ENCODE measurements at places on chromosomes 11 and 22.

DNA sequence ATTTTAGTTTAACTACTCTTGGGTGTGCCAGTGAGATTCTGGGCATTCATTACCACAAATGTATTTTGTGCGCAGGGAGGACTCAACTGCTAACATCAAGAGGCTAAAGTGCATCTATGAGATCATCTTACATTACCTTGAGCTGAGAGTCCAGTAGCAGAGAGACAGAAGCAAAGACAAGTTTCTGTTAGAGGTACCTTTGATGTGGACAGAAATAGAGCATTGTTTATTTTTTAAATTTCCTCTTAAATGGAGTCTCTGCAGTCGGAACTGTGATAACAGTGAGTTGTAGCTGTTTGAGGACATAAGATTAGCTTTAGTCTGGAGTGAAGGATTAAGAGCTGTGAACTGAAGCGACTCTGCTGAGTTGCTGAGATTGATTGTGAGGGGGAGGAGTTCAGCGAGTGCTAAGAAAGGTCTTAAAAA, 297.0 kb downstream of the CADM1 start:
- DNase-seq = no peak

DNA sequence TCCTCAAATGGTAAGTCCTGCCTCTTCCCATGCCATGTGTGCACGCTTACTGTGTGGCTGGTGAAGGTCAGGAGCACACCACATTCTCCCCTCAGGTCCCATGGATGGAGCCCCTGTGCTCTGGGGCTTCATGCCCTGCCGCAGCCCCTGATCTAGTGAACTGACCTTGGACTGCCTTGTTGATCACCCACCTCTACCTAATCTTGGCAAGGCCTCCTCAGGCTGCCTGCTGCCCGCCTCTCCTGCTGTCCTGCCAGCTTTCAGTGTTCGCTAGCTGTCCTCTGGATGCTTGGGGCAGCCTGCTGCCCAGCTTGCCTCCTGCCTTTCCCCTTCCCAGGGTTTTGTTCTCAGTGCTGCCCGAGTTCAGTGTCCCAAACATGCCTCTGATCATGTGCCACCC, 38.1 kb downstream of the CABIN1 start:
- DNase-seq = no peak

DNA sequence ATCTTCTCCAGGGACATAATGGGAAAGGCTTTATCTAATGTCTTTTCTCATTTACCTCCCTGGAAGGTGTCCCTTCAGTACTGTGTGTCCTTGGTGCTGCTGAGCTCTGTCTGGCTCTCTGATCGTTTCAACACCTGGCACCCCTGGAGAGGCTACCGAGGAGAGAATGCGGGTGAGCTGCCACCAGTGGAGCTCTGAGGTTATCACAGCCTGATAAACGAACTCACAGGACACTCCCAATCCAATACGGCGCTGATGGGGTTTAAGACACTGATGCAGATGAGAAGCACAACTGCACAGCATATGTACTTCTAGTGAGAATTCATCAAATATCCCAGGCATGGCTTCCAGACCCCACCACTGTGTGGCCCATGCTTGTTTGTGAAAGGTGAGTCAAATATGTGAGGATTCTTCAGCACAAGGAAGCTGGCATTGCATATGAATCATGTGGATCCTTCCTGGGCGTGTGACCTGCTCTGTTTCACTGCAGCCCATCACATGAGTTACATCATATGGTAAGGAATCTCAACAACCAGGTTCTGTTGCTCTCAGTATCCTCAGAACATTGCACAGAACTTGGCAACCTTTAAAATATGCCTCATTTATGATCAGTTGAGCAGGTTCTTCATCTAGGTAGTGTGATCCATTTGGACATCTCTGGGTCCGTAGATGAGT, 34.8 kb upstream of the VWA5A start:
- DNase-seq = peak; percentile 53

DNA sequence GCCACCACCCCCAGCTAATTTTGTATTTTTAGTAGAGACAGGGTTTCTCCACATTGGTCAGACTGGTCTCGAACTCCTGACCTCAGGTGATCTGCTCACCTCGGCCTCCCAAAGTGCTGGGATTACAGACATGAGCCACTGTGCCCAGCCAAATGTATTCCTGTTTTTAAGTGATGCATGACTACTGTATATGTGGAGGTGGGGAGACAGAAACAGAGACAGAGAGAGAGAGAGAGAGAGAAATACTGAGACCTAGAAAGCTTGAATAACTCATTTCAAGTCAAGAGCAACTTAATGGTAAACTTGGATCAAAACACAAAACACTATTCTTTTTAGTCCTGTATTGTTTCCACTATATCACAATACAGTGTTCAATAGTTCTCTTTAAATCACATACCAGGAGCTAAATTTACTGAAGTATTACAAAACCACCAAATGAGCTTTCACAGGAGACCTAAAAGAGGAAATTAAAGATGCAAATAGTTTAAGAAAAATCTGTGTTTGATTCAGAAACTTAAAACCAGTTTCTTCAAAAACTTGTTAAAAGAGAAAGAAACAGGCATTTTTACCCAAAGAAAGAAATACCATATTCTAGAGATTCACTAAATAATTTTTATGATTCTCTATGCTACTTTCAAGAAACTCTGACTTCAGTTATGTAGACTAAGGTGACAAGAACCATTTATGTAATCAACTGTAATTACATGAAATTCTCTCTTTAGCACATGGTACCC, 188.7 kb downstream of the ETS1 start:
- DNase-seq = no peak

DNA sequence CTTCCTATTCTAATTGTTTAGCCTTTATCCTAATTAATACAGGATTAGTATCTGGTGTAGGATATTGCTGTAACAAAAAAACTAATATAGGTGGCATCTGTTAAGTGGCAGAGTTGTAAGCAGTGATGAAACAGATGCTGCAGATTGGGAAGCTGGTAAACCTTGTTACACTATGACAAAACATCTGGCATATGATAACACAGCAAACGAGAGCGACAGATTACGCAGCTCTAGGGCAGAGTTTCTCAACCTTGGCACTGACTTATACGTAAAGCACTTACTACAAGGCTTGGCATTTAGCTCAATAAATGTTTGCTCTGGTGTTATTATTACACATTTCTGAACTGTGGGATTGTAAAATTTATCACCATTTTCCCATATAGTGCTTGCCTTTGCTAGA, 137.0 kb downstream of the ATG16L2 start:
- DNase-seq = peak; percentile 70

- DNase-seq = no peak
Measured at GRCh38 chr11:66762088-66762487, 33.1 kb upstream of the SPTBN2 start.

DNA sequence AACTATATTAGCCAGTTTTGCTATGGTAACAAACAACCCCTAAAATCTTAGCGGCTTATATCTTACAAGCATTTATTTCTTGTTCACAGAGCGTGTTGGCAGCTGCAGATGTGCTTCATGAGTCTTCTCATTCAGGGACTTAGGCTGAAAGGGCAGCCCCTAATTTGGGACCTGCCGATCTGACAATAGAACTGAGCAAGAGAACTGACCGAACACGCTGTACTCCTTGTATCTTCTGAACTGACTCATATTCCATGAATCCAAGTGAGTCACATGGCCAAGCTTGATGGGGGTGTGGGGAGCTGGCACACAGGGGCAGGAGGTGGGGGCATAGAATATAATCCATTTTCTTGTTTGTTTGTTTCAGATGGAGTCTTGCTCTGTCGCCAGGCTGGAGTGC, 481.7 kb upstream of the CADM1 start:
- DNase-seq = peak; percentile 21

GRCh38 chr11:5366856-5367255, 15.5 kb downstream of the OR51B6 start:
- DNase-seq = peak; percentile 19

- peak; percentile 28 for DNase-seq
Measured at GRCh38 chr11:126636911-126637794, 281.7 kb downstream of the ST3GAL4 start.

DNA sequence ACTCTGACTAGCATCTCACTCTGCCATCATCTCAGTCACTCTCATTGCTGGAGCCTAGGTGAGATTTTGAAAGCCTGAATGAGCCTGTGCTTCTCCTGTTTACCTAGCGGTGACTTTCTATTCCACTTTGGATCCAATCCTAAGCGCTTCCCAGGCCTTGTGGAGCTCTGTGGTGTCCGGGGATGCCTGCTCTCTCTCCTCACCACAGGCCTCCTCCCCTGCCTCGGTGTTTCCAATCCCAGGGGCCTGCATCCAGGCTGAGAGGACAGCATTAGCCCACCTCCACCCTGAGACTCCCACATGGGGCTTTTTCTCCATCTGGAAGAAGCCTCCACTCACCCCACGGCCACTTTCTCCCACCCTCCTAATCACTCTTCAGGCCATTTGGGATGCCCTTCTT, 380.3 kb downstream of the NTM start:
- no peak for DNase-seq

DNA sequence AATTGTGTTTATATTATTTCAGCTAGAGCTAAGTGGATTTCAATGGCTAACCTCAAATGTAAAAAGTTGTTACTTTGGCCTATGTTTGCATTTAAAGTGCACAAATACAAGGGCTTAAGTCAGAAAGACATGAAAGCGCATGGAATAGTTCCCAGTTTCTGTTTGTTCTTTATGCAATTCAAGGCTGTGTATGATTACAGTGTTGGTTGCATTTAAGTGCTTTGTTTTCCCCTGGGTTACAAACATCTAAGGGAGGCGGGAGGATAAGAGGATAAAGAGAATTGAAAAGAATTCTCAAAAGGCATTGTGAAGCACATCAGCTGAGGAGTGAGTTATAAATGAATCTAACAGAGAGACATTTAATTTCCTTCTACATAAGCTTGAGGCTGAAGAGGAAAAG, 453.4 kb downstream of the NTM start:
- DNase-seq = peak; percentile 10

GRCh38 chr11:101497291-101497690, 86.5 kb downstream of the TRPC6 start:
- peak; percentile 31 for DNase-seq

DNA sequence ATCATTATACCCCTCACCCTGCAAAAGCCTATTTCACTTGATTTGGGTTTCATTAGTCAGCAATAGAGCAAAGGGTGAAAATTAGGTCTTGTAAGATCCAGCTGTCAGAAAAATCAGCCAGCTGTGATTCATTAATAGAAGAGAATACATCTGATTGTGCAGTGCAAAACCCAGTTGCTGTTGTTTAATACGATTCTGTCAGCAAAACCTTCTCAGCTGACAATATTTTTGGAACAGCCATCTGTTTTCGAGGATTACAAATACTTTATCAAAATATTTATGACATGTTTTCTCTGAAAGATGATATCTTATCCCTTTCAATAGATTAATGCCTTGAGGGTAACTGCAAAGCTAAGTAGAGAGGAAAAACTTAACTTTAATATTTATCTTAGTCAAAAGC, 1354.0 kb upstream of the RAG2 start:
- DNase-seq = peak; percentile 41

Measured in cardiac fibroblast (primary cell).